ENCODE measurements at places on chromosomes 3 and 15.

DNA sequence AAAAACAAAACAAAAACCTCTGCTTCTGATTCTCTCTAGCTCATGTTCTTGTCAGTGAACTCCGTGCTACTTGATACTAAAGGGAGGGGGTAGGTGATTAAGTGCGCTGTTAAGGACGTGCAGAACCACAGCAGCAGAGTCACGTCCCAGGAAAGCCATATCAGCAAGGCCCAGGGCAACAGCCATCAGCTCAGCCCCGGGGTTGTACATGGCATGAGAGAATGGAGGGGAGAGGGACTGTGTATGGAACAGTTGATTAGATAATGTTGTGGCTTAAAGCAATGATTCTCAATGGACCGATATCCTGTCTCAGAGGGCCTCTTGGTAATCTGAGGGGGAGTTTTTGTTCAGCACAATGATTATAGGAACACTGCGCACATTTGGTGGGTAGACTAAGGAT lies 27.6 kb downstream of the C2CD4A start:
- DNase-seq, result no peak

GRCh38 chr3:49699281-49699979 lies 10.1 kb downstream of the RNF123 start:
- no peak for DNase-seq

DNA sequence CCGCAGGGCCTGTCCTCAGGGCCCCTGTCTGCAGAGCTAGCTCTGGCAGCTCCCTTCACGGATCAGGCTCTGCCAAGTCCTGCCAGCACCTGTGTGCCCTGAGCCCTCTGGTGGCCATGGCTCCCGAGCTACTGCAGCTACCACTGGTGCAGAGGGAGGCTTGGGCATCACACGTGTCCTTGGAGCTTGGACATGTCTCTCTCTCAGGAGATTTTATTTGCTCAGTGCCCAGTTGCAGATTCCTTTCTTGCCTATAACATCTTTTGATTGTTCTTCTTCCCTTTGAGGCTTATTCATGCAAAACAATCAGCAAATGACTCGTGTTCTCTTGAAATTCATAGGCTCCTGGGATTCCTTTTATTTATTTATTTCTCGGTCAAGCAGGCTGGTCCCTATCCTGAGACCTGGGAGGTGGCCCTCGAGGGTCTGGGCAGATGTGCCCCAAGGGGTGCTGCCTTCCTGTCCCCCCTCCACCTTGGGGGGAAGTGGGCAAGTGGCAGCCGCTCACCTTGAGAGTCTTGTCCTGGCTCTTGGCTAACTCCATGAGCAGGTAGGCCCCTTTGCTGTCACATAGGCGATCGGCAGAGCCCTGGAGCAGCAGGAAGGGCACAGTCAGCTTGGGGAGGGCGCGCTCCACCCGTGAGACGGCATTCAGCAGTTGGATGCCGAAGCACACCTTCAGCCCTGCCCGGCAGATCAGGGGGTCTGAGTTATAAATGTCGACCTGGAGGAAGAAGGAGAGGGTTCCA lies 21.9 kb downstream of the ABTB1 start:
- DNase-seq, result peak; percentile 57

GRCh38 chr3:48565591-48566400 lies 2.2 kb upstream of the UCN2 start:
- no peak for DNase-seq

DNA sequence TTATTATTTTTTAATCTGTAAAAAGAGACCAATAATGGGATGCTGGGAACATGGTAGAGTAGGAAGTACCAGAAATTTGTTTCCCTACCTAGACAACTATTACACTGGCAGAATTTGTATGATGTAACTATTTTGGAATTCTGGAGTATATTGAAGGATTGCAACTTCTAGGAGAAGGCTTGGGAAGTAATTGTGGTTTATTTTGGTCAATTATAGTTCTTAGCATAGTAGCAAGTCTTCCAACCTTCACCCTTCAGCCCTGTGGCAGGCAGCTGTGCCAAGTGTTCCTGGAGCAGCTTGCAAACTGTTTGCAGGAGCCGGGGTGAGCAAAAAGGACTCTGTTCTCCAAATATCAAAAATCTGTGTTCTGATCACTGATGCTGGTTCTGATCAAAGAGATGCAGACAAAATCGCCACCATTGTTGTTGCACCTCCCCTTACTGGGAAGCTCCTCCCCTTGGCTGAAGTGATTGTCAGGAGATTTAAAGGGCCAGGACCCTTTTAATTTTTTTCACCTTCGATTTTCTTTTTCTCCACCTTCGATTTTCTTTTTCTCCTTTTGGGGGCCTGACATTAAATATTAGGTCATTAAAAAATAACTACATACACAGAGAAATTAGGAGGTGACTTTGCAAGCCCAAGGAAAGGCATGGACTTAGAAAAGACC lies 363.3 kb downstream of the SLC9A9 start:
- no peak for DNase-seq

DNA sequence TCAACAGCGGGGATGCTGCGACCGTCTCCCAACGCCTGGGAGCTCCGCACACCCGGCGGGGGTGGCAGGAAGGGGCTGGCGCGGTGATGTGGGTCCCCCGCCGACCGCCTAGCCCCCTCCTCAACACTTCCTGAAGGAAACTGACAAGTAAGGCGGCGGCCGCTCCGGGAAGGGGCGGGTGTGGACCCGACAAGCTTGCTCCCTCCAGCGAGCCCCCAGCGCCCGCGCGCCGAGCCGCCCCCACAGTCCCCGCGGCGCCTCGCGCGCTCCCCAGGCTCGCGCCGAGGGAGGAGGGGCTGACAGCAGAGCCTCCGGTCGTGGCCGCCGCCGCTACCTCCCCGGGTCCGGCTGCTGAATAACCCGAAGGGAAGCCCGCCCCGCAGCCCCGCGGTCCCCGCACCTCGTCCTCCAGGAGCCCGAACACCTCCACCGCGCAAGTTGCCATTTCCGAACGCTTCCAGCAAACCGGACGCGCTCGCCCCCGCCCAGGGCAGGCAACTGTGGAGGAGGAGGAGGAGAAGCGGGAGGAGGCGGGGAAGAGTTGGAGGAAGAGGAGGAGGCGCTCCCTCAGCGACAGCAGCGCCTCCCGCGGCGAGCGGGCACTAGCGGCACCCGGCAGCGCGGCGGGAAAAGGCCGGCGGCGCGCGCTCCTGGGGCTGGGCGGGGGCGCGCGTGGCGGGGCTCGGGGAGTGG lies at the start of gene NEDD4:
TSS of gene NEDD4 (minus strand) at position 502 of the 693 bp plus-strand sequence. CDS start at position 445, 57 bp downstream.
- peak; percentile 95 for DNase-seq
